ENCODE measurements at places on chromosomes 7 and 10.

- DNase-seq: no peak
These were observed 94.5 kb downstream of the KMT2C start for GRCh38 chr7:152341039-152341913.

GRCh38 chr10:61475449-61475873 is 22.3 kb upstream of the TMEM26 start:
- no peak for DNase-seq

DNA sequence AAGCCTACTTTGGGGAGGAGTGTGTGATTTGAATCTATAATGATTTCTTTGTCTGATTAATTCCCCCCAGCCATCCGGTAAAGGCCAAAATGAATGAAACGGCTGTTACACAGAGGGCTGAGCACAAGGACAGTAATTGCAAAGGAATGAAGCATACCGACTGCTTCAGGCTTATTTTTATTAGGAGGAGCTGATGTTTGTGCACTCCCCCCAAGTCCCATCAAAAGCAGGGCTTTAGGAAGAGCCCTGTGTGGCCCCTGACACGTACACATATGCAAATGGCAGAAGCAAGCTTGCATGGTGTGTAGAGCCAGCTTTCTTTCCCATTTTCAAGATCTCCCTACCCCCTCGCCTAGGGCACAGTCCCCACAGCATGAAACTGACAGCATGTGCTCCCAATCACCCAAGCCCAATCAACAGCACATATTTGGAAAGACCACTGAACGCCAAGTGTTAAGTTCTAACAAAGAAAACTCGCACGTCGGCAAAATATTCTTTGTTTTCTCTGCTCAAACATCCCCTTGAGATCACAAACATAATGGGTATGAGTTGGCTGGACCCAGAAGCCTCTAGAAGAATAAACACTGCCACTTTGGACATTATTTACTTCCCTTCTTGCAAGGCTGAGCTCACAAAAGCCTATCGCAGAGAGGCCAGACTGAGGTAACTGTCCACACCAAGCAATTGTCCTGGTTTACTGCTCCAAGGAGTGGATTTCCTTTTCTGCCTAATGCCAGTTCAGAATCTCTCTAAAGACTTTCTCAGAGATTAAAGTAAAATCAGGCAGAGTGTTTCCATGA is 143.0 kb downstream of the CUBN start:
- DNase-seq: no peak

DNA sequence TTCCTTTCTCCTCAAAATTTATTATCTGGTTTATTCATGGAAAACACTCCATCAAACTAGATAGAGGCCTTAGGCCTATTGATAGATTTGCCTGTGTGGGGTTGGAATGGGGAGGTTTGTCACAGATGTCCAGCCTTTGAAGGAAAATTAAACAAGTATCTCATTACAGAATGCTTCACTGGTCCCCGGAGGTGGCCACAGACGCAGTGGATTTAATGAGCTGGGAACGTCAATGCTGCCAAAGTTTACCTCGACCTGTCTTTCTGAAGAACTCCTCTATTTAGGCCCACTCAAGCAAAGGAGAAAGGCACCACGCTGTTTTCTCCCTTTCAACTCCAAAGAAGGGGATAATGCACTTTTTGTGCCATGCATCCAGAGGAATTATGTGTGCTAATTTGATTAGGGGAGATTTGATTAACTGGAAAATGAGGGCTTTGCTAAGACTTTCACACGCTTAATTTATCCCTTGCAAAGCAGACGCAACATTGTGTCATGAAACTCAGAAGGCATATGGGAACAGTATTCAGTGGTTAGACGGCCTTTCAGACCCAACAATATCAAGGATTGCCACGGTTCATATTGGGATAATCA is 558.8 kb upstream of the GALNT17 start:
- DNase-seq: no peak

DNA sequence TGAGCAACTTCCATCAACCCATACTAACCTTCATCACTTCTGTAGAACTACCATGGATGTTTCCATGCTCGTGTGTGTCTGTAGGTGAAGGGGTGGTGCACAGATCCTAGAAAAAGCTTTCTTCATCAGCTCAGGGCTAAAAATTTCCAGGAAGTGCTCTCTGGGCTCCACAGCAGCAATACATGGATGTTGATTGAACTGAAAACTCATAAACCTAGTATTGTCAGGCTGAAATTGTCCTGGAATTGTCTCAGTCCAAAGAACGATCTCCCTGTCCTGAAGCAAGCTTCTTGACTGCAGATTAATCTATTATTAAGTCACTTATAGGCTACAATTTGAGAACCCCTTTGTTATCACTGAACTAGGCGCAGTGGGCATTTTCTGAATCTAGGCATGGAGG is 39.8 kb downstream of the ENO4 start:
- DNase-seq: no peak

DNA sequence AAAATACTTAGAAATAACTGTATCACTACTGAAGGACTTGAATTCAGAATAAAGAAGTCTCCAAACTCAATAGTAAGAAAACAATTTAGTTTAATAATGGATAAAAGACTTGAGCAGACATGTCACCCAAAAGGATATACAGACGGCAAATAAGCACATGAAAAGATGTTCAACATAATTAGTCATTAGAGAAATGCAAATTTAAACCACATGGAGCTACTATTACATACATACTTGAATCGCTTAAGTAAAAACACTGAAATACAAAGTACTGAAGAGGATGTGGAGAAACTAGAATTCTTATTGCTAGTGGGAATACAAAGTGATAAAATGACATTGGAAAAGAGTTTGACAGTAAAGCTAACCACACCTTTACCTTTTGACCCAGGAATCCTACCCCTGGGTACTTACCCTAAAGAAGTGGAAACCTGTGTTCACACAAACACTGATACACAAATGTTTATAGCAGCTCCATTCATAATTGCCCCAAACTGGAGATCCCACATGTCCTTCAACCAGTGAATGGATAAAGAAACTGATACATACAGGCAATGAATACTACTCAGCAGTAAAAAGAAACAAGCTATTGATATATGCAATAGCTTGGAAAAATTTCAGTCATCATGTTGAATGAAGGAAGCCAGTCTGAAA is 54.3 kb upstream of the NFKB2 start:
- no peak for DNase-seq

DNA sequence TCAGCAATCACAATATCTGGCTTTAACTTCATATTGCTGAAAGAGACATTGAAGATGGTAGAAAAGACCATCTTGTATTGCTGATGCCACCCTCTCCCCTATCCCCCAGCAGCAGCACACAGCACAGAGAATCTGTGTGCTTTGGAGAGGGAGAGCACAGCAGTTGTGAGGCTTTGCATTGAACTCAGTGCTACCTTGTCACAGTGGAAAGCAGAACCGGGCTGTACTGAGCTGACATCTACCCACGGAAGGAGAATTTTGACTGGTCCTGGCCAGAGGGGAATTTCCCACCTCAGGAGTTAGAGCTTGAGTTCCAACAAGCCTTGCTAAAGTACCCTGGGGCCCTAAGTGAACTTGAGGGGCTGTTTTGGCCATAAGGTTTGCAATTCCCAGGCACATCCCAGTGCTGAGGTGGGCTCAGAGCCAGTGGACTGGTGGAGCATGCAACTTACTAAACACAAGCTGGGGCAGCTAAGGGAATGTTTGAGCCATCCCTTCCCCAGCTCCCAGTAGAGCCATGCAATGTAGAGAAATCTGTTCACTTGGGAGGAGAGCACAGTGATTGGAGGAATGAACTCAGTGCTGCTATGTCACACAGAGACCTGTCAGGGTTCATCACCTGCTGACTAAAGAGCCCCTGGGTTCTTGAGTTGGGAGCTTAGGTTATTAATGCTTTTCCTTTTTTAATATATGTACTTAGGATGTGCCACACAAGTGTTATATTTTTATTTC is 62.1 kb downstream of the OR13A1 start:
- DNase-seq: peak; percentile 29

DNA sequence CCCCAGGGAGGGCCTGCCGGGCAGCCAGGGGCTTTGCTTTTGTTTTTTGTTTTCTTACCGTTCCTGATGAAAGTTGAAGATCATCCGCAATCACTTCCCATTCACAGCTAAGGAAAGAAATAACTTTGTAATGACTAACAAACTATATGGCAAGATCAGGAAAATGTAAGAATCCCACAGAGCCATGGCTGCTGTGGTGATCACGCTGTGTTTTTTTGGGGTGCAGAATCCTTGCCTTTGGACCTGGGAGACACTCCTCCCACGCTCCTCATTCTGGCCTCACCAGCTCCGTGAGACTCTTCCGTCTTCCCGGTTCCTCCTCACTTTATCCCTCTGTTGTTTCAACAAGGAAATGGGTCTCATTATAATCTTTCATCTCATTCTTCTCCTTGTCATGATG is 443.0 kb upstream of the MGMT start:
- DNase-seq: no peak

DNA sequence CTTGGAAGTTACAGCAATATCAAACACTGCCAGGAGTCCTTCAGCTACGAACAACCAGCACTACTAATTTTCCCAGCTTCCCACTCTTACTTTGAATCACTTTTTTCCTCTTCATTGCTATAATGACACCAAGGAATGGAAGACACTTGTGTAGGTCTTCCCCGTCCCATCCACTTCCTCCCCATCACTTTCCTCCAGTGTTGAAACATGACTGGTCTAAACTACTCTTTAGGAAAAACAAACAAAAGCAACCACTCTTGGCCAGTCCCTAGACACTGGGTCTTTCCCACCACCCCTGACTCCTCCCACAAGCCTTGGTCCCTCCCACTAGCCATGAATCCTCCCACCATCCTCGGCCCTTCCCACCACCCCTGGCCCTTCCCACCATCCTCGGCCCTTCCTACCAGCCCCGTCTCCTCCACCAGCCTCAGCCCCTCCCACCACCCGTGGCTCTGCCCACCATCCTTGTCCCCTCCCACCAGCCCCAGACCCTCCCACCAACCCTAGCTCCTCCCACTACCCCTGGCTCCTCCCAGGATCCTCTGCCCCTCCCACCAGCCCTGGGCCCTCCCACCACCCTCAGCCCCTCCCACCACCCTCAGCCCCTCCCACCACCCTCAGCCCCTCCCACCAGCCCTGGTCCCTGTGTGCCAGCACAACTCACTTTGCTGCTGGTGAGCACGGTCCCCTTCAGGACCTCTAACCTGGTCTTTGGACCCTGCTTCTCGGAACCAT is 68.5 kb downstream of the CXCL12 start:
- DNase-seq: peak; percentile 30

GRCh38 chr7:17207220-17207619 is 91.2 kb upstream of the AHR start:
- DNase-seq: no peak

DNA sequence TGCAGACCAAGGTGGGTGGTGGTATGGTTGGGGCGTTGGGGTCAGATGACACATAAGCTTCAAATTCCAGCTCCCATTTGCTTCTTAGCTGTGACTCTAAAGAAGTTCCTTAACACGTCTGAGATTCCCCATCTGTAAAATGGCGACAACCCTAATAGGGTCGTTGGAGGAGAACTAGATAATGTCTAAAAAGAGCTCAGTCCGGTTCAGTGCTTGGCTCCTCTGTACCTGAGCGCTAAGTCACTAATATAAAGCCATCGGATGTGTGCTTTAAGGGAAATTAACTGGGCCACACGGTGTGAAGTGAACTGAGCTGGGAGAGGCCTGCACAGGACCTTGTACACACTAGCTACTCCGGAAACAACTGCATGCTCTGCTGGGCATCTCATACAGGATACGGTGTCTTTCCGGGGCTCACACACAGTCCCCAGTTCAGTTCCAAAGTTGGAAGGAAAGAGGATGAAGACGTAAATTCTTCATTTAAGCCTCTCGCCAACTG is 476 bp upstream of the ZFYVE27 start:
- DNase-seq: no peak

- DNase-seq: no peak
These were observed 117.9 kb downstream of the TEX36 start for GRCh38 chr10:125565046-125565445.

GRCh38 chr10:93149761-93150160 is 76.1 kb downstream of the CYP26A1 start:
- no peak for DNase-seq

- no peak for DNase-seq
These were observed 214.4 kb upstream of the GPR26 start for GRCh38 chr10:123451618-123452245.

DNA sequence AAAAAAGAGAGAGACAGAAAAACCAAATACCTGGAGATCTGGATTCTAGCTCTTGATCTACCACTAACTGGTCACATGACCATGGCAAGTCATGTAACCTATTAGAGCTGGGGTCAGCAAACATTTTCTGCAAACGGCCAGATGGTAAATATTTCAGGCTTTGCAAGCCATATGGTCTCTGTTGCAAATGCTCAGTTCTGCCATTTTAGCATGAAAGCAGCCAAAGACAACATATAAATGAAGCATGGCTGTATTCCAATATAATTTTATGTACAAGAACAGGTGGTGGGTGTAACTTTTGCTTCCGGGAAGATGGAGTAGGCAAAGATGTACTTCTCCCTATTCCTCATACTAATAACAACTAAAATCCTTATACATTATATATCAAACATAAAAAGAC is 6.7 kb downstream of the FRA10AC1 start:
- DNase-seq: no peak

DNA sequence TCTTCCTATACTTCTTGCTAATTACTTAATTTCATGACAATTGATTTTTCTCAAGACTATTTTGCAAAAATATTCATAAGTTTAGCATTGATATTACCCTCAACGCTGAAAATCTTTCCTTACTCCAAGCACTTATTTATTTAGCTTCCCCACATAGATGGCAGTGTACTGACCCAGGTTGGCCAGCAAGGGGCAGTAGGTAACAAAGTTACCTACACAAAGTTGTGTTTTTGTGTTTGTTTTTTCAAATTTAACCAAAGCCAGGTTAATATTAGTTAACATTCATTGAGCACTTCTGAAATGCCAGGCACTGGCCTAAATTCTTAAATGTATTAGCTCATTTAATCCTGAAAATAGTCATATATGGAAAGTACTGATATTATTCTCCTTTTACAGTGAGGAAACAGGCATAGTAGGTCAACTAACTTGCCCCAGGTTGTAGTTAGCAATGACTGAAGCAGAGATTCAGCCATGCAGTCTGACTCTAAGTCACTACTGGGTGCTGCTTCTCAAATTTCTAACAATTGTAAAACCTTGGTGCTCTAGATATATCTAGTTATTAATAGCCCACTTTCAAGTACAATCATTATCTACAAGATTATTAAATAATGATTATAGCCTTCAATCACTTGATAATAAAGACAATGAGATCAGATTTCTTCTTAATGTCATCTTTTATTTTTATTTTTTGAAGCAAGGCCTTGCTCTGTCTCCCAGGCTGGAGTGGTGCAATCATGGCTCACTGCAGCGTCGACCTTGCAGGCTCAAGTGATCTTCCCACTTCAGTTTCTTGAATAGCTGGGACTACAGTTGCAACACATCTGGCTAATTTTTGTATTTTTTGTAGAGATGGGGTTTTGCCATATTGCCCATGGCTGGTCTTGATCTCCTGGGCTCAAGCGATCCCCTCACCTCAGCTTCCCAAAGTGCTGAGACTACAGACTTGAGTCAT is 5.8 kb upstream of the GGCT start:
- DNase-seq: peak; percentile 39
